ENCODE measurements at places on chromosomes 12 and 14.
A peak's percentile ranks its signal among the peaks of the same experiment; 100 is the strongest.

DNA sequence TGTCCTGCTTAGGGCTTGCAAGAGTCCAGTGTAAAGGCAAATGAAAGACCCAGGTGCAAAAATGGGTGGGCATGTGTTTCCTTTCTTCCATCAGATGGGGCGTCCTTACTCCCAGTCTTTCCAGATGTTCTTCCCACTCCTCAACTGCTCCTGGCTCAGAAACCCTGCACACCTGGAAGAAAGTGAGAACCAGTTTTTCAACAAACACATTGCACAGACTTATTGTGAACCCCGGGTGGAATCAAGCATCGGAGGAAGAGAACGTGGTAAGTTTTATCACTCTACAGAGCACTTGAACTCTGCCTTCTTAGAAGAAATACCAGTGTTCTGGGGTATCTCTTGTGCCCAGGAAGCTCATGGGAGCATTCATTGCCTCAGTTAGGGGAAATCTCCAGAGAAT is 93.3 kb downstream of the TMX1 start:
- no peak for DNase-seq
- no peak overlapping the region for H3K4me3 ChIP-seq
- H3K4me1 ChIP-seq = peaks cover 4% of the 10 kb centered on the region
- H3K36me3 ChIP-seq = no peaks in the 10 kb centered on the region

GRCh38 chr12:110613071-110613770 is 708 bp upstream of the TCTN1 start:
- DNase-seq = no peak
- H3K36me3 ChIP-seq = no peaks in the 10 kb centered on the region
- no peaks in the 10 kb centered on the region for H3K27me3 ChIP-seq

GRCh38 chr14:106286697-106287290 is 760.4 kb downstream of the TMEM121 start:
- DNase-seq = no peak
- no peaks in the 10 kb centered on the region for H3K4me1 ChIP-seq
- no peak overlapping the region for H3K27ac ChIP-seq
- no peak overlapping the region for H3K4me3 ChIP-seq

GRCh38 chr14:23951590-23952201 is 1.9 kb upstream of the DHRS4 start:
- DNase-seq = peak; percentile 67
- H3K27ac ChIP-seq = no peak overlapping the region
- no peaks in the 10 kb centered on the region for H3K4me1 ChIP-seq
- H3K27me3 ChIP-seq = no peaks in the 10 kb centered on the region

DNA sequence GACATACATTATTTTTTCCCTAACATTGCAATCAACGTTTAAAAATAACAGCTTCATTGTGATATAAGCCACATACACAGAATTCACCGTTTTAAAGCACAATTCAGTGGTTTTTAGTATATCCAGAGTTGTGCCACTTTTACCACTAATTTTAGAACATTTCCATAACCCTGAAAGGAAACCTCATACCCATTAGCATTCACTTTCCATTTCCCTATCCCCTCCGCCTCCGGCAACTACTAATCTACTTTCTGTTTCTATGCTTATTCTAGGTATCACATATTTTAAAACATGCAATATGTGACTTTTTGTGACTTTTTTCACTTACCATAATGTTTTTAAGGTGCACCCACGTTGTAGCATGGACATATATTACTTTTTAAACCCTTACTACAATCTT is 55.6 kb upstream of the ISM2 start:
- H3K27me3 ChIP-seq = no peaks in the 10 kb centered on the region
- DNase-seq = no peak
- H3K4me1 ChIP-seq = no peaks in the 10 kb centered on the region

DNA sequence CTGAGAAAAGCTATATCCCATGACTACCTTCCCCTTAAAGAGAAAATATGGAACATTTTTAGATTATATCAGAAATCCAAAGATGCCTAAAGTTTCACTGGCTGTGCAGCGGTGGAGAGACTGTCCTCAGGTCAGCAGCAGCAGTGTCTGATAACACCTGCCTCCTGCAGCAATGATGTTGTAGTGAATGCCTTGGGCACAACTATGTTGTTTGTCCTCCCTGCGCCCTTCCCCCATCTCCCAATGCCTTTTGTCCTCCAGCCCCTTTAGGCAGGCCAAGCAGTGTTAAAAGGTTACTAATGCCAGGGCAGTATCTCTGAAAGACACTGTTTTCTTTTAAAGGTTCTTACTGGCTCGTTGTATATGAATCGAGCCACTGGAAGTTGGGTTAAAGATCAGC is 13.2 kb downstream of the RTRAF start:
- no peak for DNase-seq
- H3K4me1 ChIP-seq = peaks cover 11% of the 10 kb centered on the region
- no peaks in the 10 kb centered on the region for H3K27me3 ChIP-seq
- no peak overlapping the region for H3K4me3 ChIP-seq
- peaks cover 100% of the 10 kb centered on the region for H3K36me3 ChIP-seq
- no peak overlapping the region for H3K27ac ChIP-seq

GRCh38 chr14:53380052-53380866 is 227.1 kb upstream of the DDHD1 start:
- H3K4me3 ChIP-seq = no peak overlapping the region
- H3K4me1 ChIP-seq = no peaks in the 10 kb centered on the region
- no peak for DNase-seq
- H3K36me3 ChIP-seq = no peaks in the 10 kb centered on the region
- no peak overlapping the region for H3K27ac ChIP-seq

DNA sequence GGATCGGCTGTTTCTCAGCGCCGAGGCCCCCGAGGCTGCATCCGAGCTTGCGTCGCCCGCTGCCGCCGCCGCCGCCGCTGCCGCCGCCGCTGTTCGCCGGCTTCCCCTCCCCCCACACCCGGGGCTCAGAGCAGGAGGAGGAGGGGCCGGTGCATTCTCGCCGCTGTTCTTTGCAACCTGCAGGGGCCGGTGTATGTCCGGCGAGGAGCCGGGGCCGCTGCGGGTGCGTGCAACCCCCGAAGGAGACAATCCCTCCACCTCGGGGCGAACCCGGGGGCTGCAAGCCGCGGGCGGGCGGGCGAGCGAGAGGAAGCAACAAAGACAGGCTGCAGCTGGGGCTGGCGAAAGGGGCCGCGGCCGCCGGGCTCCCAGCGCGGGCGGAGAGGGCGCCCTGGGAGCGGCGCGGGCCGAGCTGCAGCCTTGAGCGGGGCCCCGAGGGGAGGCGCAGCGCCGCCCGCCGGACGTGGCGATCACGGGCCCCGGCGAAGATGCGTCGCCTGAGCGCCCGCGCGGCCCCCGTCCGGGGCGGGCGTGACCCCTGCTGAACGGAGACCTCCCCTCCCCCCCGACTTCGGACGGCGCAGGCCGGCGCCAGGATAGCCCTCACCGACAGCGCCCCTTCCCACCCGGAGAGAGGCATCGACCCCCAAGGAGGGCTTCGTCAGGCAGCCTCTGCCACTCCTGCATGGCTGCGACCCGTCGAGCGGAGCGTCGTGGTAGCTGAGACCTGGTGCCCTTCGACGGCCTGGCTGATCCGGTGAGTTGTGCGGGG is 702 bp downstream of the FAM222A start:
- DNase-seq = peak; percentile 95
- peak overlapping the region; percentile 79 for H3K4me3 ChIP-seq
- peak overlapping the region; percentile 67 for H3K27ac ChIP-seq
- peaks cover 18% of the 10 kb centered on the region for H3K4me1 ChIP-seq
- peaks cover 12% of the 10 kb centered on the region for H3K27me3 ChIP-seq

GRCh38 chr14:87067591-87067990 is 925.4 kb downstream of the GALC start:
- no peak for DNase-seq
- no peak overlapping the region for H3K4me3 ChIP-seq
- H3K27me3 ChIP-seq = no peaks in the 10 kb centered on the region
- H3K27ac ChIP-seq = no peak overlapping the region
- H3K36me3 ChIP-seq = no peaks in the 10 kb centered on the region

GRCh38 chr12:113159937-113160336 is 10.4 kb downstream of the CFAP73 start:
- no peak for DNase-seq
- no peak overlapping the region for H3K4me3 ChIP-seq
- no peaks in the 10 kb centered on the region for H3K4me1 ChIP-seq
- H3K27me3 ChIP-seq = peaks cover 12% of the 10 kb centered on the region
- no peak overlapping the region for H3K27ac ChIP-seq

DNA sequence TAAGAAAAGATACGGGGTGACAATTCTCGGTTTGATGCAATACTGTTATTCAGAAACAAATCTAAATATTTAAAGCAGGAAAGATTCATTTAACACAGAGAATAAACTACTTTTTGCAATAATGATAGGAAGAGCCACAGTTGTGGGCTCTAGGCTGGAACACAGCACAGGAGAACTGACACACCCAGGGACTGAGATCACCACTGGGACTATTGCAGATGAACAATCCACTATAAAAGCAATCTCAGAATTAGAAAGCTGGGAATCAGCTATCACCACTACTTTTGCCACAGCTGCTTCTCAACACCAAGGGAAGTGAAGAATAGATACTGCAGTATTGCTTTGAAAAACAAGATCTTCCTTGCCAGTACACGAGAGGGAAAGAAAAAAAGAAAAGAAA is 4.1 kb upstream of the PIK3C2G start:
- H3K36me3 ChIP-seq = no peaks in the 10 kb centered on the region
- H3K27me3 ChIP-seq = no peaks in the 10 kb centered on the region
- DNase-seq = no peak
- H3K4me1 ChIP-seq = no peaks in the 10 kb centered on the region
- H3K27ac ChIP-seq = no peak overlapping the region
- no peak overlapping the region for H3K4me3 ChIP-seq

DNA sequence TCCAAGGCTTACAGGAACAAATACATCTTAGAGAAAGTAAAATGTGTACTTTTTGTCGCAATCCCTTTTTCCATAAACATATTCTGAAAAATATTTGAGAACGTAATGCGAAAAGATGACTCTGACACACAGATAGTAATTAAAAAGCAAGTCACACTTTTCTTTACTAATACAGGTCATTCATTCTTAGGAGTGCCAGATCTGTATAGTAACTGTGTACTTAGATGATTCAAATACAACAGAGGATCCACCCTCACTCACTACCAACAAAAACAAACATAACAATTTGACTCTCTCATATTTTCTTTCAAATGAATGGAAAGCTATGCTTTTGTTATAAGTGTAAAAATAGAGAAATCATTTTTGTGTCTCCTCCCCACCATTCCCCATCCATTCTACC is 795.4 kb downstream of the SLC6A15 start:
- H3K4me1 ChIP-seq = no peaks in the 10 kb centered on the region
- DNase-seq = no peak
- no peaks in the 10 kb centered on the region for H3K27me3 ChIP-seq
- no peak overlapping the region for H3K27ac ChIP-seq

DNA sequence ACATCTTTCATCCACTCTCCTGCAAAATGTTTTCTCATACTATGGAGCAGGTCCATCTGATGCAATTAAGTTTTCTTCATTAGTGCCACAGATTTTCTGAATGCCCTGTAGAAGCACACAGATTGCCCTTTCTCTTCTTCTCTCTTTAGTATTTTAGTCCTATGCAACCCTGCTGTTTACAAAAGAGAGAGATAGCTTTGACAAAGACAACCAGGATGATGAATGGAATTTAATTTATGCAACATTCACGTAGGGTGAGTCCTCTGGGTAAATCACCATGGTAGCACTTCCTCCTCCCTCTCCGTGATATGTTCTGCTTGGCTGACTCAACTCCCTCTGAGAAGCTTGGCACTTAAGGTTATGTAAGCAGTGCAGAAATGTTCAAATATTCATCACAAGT is 400.9 kb upstream of the PDE3A start:
- peak overlapping the region; percentile 97 for H3K27ac ChIP-seq
- DNase-seq = no peak
- no peak overlapping the region for H3K4me3 ChIP-seq

- no peak overlapping the region for H3K27ac ChIP-seq
- H3K27me3 ChIP-seq = no peaks in the 10 kb centered on the region
- DNase-seq = no peak
- H3K4me3 ChIP-seq = no peak overlapping the region
- H3K4me1 ChIP-seq = peaks cover 5% of the 10 kb centered on the region
- no peaks in the 10 kb centered on the region for H3K36me3 ChIP-seq
Observed at GRCh38 chr12:21989819-21990412, 48.7 kb upstream of the ABCC9 start.

DNA sequence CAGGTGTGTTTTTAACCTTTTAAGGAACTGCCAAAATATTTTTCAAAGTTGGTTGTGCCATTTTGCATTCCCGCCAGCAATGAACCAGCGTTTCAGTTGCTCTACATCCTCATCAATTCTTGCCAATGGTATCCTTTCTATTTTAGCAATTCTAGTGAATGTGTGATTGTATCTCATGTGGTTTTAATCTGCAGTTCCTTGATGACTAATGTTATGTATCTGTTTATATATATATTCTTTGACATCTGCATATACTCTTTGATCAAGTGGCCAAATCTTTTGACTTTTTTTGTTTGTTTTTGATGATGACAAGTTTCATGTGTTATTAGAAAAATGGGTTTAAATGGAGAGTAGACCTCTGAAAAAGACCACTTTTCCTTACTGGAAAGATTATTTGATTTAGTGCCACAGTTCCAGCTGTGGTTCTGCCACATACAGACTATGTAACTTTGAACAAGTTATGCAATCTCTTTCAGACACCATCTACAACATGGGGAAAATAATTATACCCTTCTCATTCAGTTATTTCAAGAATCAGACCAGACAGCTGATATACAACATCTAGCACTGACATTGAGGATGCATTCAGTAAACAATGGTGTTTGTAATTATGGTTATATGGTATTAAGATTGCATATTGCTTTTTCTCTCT is 146.3 kb upstream of the CNOT2 start:
- H3K4me1 ChIP-seq = peaks cover 11% of the 10 kb centered on the region
- no peak overlapping the region for H3K4me3 ChIP-seq
- DNase-seq = no peak
- H3K27ac ChIP-seq = no peak overlapping the region
- H3K27me3 ChIP-seq = no peaks in the 10 kb centered on the region

GRCh38 chr12:21677622-21678277 is 20.1 kb upstream of the LDHB start:
- H3K27me3 ChIP-seq = no peaks in the 10 kb centered on the region
- H3K4me1 ChIP-seq = peaks cover 3% of the 10 kb centered on the region
- no peak overlapping the region for H3K4me3 ChIP-seq
- no peaks in the 10 kb centered on the region for H3K36me3 ChIP-seq
- DNase-seq = no peak
- H3K27ac ChIP-seq = no peak overlapping the region

All from endodermal cell (in vitro differentiated cells).